ENCODE measurements at places on chromosomes 12 and 14. TPM values are rescaled to one million over a fixed set of nuclear protein-coding genes. Genes with fewer than 3 reads are reported as not detected.

The GUCY2C gene
- not detected for total RNA-seq

The FKBP3 gene
- 48.0 TPM for total RNA-seq

The INHBC gene
- not detected for total RNA-seq

The RD3L gene
- not detected for total RNA-seq

The SDR9C7 gene
- not detected for total RNA-seq

The PRPH gene
- total RNA-seq: not detected

The SPSB2 gene
- total RNA-seq: 21.8 TPM

The SRRM4 gene
- not detected for total RNA-seq

The CACNA2D4 gene
- total RNA-seq: 10.2 TPM

The DDX51 gene
- total RNA-seq: 58.6 TPM

DNA sequence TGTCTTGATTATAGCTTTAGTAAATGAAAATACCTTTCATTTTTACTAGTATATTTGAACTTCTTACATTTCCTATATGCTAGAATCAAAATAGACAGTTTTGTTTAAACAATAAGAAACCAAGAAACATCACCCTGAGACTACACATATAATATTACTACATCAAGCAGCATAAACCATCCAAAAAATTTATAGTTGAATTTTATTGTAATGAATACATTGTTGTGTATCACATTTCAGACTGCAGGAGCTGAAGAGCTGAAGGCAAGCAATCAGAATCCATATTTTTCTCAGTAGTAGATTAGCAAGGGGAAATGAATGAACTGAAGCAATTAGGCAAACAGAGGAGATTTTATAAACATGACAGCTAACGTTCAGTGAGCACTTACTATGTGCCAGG, 379.2 kb downstream of the BTG1 start:
- no peak overlapping the region for H3K27ac ChIP-seq
- no peaks in the 10 kb centered on the region for H3K4me1 ChIP-seq
- no peaks in the 10 kb centered on the region for H3K36me3 ChIP-seq
- DNase-seq: no peak

- no peaks in the 10 kb centered on the region for H3K36me3 ChIP-seq
- no peak overlapping the region for H3K4me3 ChIP-seq
- DNase-seq: no peak
- H3K27ac ChIP-seq: no peak overlapping the region
- no peaks in the 10 kb centered on the region for H3K4me1 ChIP-seq
Observed at GRCh38 chr12:32505067-32505945, 105.9 kb downstream of the FGD4 start.

GRCh38 chr12:96752211-96752610, 154.8 kb upstream of the NEDD1 start:
- no peak overlapping the region for H3K4me3 ChIP-seq
- peaks cover 3% of the 10 kb centered on the region for H3K27me3 ChIP-seq
- H3K4me1 ChIP-seq: no peaks in the 10 kb centered on the region
- no peak overlapping the region for H3K27ac ChIP-seq
- DNase-seq: no peak
- H3K36me3 ChIP-seq: no peaks in the 10 kb centered on the region

GRCh38 chr12:54983536-54984101, 943 bp downstream of the TESPA1 start:
- H3K36me3 ChIP-seq: peaks cover 10% of the 10 kb centered on the region
- peak overlapping the region; percentile 69 for H3K4me3 ChIP-seq
- H3K27ac ChIP-seq: peak overlapping the region; percentile 94
- no peak for DNase-seq
- no peaks in the 10 kb centered on the region for H3K27me3 ChIP-seq

DNA sequence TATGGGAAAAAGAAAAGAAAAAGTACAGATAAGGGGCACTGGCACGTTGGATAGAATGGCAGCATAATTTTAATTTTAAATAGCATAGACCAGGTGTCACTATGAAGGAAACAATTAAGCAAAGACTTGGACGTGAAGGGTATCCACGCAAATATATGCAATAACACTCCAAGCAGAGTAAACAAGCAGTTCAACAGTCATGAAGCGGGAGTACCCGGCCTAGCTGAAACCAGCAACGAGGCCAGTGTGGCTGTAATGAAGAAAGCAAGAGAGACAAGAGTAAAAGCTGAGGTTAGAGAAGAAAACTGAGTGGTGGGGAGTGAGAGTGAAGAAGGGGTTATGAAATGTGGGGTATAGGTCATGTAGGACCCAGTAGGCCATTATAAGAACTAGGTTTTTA, 85.4 kb downstream of the BCL2L14 start:
- no peaks in the 10 kb centered on the region for H3K36me3 ChIP-seq
- no peak overlapping the region for H3K4me3 ChIP-seq
- peaks cover 2% of the 10 kb centered on the region for H3K27me3 ChIP-seq
- no peak for DNase-seq

DNA sequence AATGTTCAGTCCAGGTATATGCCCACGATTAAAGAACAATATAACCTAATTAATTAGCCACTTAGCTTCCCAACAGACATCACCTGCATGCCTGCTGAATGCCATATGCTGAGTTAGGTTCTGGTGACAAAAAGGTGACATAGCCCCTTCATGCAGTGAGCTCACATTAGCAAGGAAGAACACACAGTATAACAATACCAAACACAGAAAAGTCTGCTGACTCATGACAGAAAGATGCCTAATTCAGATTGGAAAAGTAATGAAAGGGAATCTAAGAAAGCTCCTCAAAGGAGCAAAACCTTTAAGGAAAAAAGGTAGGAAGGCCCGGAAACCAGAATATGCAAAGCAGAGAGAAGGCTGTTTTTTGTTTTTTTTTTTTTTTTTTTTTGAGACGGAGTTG, 59.0 kb downstream of the FERMT2 start:
- H3K4me1 ChIP-seq: no peaks in the 10 kb centered on the region
- H3K27me3 ChIP-seq: no peaks in the 10 kb centered on the region
- no peak overlapping the region for H3K27ac ChIP-seq

DNA sequence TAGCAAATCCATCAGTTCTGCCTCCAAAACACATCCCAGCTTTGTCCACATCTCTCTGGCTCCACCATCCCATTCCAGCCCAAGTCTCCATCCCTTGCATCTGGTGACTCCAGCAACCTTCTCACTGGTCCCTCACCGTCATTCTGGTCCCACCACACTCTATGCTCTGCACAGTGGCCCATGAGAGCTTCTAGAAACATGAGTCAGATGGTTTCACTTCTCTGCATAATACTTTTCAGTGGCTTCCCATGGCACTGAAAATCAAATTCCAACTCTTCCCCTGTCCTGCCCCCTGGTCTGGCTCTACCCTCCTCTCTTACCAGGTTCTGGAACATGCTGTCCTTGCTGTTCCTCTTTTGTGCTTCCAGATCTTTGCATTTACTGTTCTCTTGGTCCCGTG, 17.2 kb upstream of the C12orf76 start:
- no peak overlapping the region for H3K4me3 ChIP-seq
- H3K36me3 ChIP-seq: no peaks in the 10 kb centered on the region
- no peaks in the 10 kb centered on the region for H3K27me3 ChIP-seq
- no peak overlapping the region for H3K27ac ChIP-seq
- no peaks in the 10 kb centered on the region for H3K4me1 ChIP-seq

DNA sequence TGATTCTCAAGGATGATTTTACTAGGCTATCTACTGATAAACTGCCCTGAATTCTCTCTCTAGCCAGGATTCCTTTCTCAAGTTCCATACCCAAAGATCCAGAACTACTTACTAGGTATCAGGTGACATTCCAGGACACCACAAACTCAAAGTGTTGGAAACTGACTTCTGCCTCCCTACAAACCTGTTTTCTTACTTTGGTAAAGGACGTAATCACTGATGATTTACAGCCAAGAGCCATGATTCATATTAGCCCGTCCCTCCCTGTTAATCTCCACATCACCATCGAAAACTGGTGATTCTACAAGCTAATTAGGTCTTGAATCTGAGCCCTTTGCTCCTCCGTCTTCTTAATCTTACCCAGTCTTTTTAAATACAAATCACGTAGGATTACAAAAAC, 1.0 kb upstream of the ATG14 start:
- H3K27ac ChIP-seq: no peak overlapping the region
- H3K27me3 ChIP-seq: no peaks in the 10 kb centered on the region
- no peak for DNase-seq
- no peaks in the 10 kb centered on the region for H3K36me3 ChIP-seq

GRCh38 chr14:104386151-104386841, 193.3 kb upstream of the C14orf180 start:
- DNase-seq: no peak
- H3K36me3 ChIP-seq: no peaks in the 10 kb centered on the region
- H3K4me3 ChIP-seq: no peak overlapping the region
- peaks cover 35% of the 10 kb centered on the region for H3K4me1 ChIP-seq
- H3K27me3 ChIP-seq: no peaks in the 10 kb centered on the region

GRCh38 chr14:52848626-52849025, 57.2 kb upstream of the GNPNAT1 start:
- no peaks in the 10 kb centered on the region for H3K36me3 ChIP-seq
- no peak for DNase-seq
- H3K27me3 ChIP-seq: no peaks in the 10 kb centered on the region
- H3K4me3 ChIP-seq: no peak overlapping the region
- no peak overlapping the region for H3K27ac ChIP-seq

- no peak for DNase-seq
- no peaks in the 10 kb centered on the region for H3K27me3 ChIP-seq
- H3K4me1 ChIP-seq: no peaks in the 10 kb centered on the region
- no peak overlapping the region for H3K27ac ChIP-seq
- H3K4me3 ChIP-seq: no peak overlapping the region
Observed at GRCh38 chr12:63893170-63893569, 48.7 kb downstream of the SRGAP1 start.

- DNase-seq: no peak
- no peaks in the 10 kb centered on the region for H3K27me3 ChIP-seq
- H3K36me3 ChIP-seq: no peaks in the 10 kb centered on the region
- H3K27ac ChIP-seq: no peak overlapping the region
Observed at GRCh38 chr12:80813820-80814219, 97.1 kb downstream of the MYF5 start.

GRCh38 chr12:85504164-85504563, 224.1 kb downstream of the ALX1 start:
- H3K36me3 ChIP-seq: no peaks in the 10 kb centered on the region
- no peak overlapping the region for H3K4me3 ChIP-seq
- no peaks in the 10 kb centered on the region for H3K4me1 ChIP-seq
- no peaks in the 10 kb centered on the region for H3K27me3 ChIP-seq
